ENCODE measurements at places on chromosomes 6 and 20.

DNA sequence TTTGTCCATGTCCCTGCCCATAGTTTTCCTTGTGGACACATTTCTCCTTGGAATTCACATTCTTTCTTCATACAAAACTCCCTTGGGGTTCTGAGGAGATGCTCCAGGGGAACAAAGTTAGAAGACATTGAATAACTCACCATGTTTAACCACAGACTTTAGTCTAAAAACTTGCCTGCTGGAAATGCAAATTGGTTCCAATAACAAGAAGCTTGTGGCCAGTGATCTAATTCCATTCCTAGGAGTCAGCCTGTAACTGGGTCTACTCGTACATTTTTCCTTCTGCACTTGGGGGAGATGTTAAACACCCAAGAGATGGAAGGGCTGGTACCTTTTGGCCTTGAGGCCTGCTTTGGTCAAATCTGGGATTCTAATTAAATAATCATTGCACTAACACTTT lies 60.2 kb downstream of the SCML4 start:
- no peak for DNase-seq

GRCh38 chr6:8844968-8845367 lies 409.6 kb upstream of the SLC35B3 start:
- no peak for DNase-seq

GRCh38 chr6:91106083-91106482 lies 519.2 kb upstream of the MAP3K7 start:
- no peak for DNase-seq

DNA sequence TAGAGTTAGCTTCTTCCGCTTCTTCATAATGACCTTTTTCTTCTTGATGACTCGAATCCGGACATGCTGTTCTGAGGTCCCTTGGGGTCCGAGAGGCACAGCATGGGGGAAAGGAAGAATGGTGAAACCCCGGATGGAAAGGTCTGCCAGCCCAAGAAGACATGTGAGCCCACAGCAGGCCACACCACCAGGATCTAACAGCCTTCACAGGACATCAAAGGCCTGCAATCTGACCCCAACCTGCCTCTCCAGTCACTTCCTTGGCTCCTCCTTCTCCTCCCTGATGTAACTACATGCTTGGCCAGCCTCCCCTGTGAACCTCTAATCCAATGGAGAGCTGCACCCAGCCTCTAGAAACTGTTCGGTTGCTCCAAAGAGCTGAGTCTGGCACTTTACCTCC lies 1.6 kb downstream of the CPXM1 start:
- no peak for DNase-seq

GRCh38 chr6:31401403-31401802 lies 2.0 kb upstream of the MICA start:
- peak; percentile 12 for DNase-seq

GRCh38 chr6:149948011-149948410 lies 6.2 kb downstream of the ULBP2 start:
- DNase-seq, result no peak

GRCh38 chr20:54267483-54268003 lies 59.7 kb downstream of the PFDN4 start:
- DNase-seq, result no peak

DNA sequence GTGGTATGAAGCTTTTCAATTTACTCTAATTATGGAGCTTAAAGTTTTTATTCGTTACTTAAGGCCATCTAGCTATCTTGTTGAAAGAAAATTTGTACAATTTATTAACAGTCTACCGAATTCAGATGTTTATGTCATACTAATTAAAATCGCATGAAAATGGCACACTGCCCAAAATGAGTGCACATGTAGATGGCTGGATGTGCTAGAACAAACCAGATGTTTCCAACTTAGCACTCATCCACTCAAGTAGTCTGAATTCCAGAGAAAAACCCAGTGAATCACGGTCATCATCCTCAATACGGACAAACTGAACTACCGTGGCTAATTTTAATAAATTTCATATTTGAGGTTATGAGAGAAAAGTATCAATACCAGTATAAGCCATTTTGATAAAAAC lies 70.4 kb downstream of the COL12A1 start:
- no peak for DNase-seq

DNA sequence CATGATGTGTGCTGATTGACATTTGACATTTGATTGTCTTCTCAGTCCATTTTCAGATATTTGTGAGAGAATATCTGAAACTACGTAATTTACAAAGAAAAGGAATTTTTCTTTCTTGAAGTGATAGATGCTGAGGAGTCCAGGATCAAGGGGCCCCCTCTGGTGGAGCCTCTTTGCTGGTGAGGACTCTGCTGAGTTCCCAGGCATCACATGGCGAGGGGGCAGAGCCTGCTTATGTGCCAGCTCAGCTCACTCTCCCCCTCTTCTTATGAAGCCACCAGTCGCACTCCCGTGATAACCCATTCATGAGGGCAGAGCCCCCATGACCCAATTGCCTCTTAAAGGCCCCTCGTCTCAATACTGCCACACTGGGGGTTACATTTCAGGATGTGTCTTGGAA lies 91.3 kb downstream of the RPP40 start:
- no peak for DNase-seq

DNA sequence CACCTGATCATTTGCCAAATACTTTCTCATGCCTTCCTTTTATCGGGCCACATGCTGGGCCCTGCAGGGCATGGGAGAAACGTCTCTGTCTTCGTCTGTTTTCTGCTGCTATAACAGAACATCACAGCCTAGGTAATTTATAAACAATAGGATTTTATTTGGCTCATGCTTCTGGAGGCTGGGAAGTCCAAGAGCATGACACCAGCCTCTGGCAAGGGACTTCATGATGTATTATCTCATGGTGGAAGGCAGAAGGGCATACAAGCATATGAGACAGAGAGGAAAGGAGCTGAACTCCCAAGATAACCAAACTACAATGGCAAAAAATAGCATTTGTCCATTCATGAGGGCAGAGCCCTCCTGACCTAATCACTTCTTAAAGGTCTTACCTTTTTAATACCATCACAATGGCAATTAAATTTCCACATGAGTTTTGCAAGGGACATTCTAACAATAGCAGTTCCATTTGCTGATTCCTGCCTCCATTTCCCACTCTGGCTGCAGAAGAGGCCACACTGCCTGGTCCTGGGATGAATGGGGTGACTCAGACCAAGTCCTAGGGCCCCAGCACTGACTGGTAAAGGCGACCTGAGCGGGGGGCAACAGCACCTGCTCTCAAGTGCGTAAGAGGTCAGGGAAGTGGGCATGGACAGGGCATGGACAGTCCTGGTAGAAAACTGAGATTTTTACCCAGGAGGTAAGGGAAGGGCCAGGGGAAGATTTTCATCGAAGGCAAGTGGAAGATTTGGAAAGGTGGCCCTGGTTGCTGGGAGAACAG lies 5.1 kb upstream of the ZBP1 start:
- DNase-seq, result no peak

DNA sequence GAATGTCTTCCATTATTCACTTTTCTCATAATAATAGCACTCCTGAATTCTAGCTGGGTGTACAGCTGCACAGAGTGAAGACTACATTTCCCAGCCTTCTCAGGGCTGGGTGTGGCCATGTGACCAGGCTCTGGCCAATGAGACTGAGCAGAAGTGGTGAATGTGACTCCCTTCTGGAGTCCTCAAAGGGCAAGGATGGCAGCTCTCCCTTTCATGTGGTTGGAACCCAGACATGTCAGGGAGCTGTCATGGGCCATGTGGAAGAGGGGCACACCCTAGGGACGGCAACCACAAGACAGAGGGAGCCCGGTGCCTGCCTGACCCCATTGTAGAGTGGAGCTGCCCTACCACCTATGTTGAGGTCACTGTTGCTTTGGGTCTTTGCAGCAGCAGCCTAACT lies 312.8 kb upstream of the SULF2 start:
- DNase-seq, result no peak

GRCh38 chr20:44033873-44034272 lies 119.2 kb downstream of the TOX2 start:
- DNase-seq, result no peak

GRCh38 chr6:27761391-27761790 lies 150.8 kb downstream of the OR2B2 start:
- DNase-seq, result peak; percentile 47

DNA sequence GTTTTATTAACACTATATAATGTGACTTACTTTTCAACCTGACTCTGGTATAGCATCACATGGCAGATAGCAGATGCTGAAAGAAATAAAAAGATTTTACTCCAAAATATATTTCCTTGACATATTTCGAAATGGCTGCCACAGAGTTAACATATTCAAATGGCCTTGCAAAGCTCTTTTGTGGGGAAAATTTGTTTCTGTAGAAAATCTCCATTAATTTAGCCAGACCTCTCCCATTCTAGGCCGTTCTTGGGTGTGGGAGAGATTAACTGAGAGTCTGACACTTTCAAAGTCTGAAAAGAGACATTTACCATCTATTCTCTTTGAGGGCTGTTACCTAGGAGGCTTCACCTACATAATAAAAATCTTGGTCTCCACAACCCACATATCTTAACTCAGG lies 217.2 kb downstream of the OTOR start:
- DNase-seq, result no peak
